Activated CD8-positive, alpha-beta memory T cell treated with anti-CD3 and anti-CD28 coated beads, Interleukin-2, amount 10 ng/mL, durations not matched to agents 7 days and 5 days (primary cell): ENCODE measurements at places on chromosomes 5 and 9.

- no peak for DNase-seq
Observed at GRCh38 chr9:114384836-114385396, 2.9 kb downstream of the AKNA start.

DNA sequence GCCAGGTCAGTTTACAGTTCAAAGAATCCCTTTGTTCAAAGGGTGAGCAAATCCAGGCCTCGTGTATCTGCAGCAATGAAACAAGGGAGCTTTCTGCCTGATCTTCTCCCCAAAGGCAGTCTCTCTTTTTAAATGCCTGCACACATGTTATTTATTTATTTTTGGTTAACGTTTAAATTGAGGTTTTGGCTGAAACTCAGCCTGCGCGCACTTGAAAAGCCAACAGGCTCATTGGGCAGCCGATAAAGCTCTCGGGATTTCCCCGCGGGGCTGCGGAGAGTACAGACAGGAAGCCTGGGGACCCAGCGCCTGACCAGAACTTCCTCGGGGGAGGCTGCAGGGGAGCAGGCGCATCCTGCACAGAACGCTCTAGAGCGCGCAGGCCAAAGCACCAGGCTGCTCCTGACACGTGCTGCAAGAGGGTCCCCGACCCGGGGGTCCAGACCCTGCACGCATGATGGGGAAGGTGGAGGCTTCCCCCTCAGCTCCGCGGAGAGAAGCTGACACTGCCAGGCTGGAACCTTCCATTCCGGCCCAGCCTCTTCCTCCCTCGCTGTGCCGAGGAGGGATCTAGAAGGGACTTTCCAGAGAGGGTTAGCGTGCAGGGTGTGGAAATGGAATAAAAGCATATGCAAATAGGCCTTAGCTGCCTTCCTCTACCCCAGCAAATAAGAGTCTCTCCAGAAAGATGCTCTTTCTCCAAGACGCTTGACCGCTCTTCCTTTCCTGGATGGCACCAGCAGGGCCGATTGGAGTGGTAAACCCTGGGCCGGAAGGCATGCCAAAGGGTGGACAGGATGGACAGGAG is 46.1 kb downstream of the PTTG1 start:
- peak; percentile 95 for DNase-seq

DNA sequence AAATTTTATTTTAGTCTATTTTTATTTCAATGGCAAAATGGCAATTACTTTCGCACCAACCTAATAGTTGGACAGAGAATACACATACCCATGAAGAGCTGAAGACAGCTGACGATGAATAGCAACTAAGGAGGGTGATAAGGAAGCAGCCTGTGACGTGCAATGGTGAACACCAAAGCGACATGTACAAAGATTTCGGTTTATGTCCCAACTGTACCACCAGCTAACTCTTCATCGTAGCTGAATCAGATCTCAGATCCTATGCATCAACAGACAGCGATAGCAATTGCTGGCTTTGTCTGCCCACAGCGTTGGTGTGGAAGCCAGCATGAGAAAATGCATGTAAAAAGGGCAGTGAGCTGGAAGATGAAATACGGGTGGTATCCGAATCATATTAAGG is 130.6 kb upstream of the ANKH start:
- DNase-seq = no peak

GRCh38 chr9:13292782-13293181 is 13.3 kb upstream of the MPDZ start:
- no peak for DNase-seq

DNA sequence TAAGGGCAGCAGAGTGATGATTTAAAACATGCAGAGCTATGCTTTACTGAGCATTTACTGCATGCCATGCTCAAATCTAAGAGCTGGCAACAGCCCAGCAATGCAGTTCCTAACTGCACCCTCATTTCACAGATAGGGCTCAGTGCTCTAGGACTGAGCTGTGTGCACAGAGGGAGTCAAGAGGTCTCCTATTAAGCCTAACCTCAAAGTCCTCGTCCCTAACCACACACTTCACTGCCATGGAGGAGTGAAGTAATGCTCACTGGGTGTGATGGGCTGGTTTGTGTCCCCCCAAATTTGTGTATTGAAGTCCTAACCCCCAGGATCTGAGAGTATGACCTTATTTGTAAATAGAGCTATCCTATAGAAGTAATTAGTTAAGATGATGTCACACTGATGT is 25.9 kb downstream of the BARX1 start:
- DNase-seq = no peak

DNA sequence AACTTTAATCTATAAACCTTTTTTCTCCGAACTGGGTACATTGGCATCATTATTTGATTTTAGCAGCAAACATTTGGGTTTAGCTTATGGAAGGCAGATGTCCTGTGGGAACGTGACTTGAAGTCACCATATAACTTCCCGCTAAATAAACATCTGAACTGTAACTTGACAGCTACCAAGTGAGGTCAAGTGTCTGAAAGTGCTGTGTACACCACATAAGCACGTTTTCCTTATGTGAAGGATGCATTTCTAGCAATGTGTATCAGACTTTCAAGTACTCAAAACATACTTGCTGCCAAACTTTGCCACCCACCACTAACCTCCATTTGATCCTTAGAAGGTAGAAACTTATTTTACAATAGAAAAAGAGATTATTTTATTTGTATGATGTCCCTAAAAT is 35.7 kb downstream of the SLC1A3 start:
- no peak for DNase-seq
